ENCODE measurements at places on chromosomes 1 and 21. TPM values are rescaled to one million over a fixed set of nuclear protein-coding genes. Genes with fewer than 3 reads are reported as not detected.

GRCh38 chr1:108077991-108078390 lies 113.0 kb upstream of the VAV3 start:
- DNase-seq: no peak

DNA sequence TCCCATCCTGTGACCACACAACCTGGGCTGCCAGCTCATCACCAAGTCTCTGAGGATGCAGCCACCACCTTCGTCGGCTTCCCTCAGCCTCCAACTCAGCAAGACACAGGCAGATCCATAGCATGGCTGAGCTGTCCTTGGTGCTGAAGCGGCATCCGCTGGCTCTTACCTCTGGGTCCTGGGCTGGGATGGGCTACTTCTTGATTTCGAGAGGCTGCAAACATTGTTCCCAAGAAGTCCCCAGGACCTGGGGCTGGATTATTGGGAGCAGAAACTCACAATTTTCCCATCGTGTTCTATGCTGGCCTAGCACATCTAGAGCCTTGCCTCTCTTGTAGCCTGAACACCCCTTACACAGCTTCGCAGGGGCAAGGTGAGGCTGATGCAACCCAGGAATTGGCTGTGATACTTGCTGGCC lies 24.9 kb upstream of the C1QA start:
- DNase-seq: peak; percentile 44

GRCh38 chr1:236830116-236830515 lies 35.0 kb downstream of the MTR start:
- no peak for DNase-seq

GRCh38 chr1:226481133-226481532 lies 67.4 kb upstream of the STUM start:
- DNase-seq: no peak

DNA sequence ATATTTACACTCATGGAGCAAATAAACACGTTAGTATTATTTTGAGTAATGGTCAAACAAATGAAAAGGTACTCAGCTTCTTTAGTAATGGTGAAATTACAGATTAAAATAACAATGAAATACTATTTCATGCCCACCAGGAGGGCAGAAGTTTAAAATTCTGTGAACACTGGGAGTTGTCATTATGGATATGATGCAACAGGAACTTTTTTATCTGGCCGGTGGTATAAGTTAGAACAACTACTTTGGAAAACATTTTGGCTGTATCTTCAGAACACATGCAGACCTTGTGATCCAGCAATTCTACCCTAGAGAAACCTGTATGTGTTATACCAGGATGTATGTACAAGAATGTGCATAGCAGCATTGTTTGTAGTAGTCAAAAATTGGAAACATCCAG lies 23.2 kb upstream of the PPP1R8 start:
- no peak for DNase-seq

DNA sequence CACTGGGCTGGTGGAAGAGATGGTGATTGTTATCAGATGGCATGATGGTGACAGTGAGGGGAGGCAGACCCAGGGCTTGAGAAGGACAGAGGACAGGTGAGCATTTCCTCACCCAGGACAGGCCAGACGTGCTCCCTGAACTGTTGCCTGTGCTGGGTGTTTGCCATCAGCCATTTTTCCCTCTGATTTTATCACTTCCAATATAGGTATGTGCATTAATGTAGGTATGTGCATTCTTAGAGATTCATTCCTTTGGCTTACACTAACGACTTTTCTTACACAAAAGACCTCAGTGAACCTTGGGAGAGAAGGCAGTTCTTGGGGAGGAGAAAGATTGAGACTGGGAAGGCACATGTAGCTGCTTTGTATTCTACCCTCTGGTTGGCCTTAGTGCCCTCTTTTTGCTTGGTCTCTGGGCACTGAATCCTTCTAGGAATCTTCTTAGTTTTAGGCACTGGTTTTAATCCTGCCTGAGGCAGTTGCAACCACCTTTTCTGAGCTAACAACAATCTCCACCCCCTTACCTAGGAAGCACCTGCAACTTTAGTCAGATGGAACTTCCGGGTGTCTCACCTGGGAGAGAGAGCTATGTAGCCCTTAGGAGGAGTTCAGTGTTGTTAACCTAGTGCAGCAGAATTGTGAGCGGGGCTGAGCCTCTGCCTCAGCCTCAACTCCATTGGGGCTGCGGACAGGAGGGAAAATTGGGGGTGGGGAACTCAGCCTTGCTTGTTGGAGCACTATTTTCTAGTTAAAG lies 30.9 kb downstream of the C1orf116 start:
- no peak for DNase-seq

- no peak for DNase-seq
Measured at GRCh38 chr1:180387413-180387812, 115.0 kb downstream of the ACBD6 start.

DNA sequence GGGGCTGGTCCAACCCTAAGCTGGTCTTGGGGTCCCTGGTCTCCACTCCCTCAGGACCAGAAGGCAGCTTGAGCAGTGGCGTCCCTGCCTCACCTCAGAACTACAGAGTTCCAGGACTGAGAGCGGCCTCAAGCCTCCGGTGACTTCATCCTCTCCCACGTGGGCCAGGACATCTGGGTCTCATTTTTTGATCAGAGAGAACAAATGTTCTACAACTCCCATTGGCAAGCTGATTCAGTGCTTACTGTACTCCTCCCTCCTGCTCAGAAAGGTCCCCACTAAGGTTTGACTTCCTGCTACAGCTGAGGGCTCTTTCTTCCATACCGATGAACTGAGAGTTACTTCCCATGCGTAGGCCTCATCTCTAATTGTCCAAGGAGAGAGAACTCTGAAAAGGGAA lies 78.5 kb downstream of the PLXNA2 start:
- no peak for DNase-seq

DNA sequence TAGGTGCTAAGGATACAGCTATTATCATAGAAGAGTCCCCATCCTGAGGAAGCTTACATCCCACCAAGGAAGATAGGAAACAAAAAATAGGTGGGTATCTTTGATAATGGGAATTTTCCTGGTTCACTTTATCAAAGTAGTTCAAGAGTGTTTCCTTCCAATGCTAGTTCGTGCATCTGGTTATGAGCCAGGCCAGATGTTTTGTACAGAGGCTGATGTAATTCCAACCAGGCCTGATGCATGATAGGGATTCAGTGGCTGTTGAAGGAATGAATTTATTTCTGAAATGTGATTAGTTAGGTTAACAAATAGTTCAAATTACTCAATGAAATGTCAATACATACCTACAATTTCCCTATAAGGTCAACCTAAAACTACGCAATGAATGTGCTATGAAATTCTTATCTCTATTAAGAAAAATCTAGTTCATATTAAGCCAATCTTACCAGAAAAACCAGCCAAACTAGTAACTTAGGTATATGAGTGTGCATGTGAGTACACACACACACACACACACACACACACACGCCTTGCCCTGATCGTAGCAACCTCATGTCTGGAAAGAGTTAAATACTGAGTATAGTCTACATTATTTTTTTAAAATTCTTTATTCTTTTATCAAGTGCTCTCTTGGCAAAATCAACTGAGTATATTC lies 9.5 kb upstream of the ZBTB18 start:
- DNase-seq: no peak

DNA sequence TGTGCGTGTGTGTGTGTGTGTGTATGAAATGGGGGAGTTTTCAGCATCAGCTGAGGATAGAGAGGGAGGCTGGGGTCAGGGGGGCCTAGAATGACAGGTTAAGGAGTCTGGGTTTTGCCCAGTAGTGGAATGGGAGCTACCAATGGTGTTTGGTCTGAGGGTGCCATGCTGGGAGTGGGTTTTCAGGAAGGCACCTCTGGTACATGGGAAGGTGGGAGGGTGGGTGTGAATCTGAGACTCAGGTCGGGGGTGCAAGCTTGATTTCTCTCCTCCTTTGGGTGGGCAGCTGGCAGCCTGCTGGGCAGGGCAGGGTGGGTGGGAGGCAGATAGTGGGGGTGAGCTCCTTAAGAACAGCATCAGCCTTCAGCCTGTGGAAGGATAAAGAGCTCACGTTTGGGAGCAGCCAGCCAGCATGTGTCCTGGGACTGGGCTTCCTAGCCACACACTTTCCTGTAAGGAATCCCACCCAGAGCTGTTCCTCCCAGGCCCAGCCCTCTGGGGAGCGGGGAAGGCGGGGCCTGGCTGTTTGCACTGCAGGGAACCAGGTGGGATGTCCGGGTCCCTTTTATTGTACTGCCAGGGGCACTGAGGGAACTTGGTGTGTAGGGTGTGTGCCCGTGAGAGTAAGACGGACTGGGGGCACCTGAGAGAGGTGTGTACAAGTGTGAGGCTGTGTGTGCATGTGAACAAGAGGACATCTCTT lies 152.8 kb downstream of the FOXD2 start:
- DNase-seq: no peak

Gene S100A7
- total RNA-seq: not detected

Gene C1orf185
- total RNA-seq: not detected
